ENCODE measurements at places on chromosomes 13 and 19.

GRCh38 chr13:85798556-85798955 lies 663 bp downstream of the SLITRK6 start:
- no peak for DNase-seq

DNA sequence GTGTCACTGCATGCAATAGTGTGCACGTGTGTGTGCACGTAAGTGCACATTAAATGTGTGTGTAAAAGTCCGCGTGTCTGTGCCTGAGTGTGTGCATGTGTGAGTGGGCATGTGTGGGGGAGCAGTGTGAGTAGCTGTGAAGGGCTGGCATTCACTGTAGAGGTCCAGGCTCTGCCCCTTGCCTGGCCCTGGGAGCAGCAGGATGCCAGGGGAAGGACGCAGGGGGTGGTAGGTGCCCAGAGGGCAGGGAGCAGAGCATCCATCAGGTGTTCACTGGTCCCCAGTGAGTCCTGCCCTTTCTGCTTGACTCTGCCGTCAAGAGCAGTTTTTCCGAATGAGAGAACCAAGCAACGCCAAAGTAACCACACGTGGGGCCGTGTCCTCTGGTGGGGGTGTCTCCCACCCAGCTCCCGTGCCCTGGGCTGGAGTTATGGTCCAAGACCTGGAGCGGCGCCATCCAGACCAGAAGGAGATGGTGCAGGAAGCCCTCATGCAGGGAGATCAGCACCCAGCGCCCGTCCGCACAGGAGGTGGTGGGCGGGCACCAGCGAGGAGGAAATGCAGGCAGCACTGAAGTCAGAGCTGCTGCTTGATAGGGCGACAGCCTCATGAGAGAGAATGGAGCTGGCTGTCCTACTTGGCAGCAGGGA lies 68.5 kb downstream of the TEX29 start:
- DNase-seq: no peak

DNA sequence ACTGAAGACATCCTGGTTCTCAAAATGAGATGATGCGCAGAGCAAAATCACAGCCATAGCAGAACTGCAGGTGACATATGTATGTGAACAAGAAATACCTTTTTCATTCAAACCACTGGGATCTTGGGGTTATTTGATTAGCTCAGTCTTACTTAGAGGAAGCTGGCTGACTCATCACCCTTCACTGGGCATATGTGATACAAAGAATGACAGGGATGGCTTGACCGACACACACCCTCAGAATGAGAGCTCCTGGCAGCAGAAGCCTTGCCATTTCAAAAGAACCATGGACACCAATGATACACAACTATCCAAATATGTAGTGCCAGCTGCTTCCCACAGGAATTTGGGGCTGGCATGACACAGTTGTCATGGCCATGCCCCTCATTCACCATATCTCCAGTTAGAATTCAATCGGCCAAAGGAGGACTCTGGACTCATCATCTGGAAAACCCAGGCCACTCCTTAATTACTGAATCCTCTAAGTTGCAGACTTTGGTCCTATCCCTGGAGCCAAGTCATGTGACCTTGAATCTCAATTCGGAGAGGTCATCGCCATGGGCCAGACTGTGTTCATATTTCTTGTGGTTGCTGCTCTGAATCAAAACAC lies 115.8 kb downstream of the KATNAL1 start:
- DNase-seq: peak; percentile 6

DNA sequence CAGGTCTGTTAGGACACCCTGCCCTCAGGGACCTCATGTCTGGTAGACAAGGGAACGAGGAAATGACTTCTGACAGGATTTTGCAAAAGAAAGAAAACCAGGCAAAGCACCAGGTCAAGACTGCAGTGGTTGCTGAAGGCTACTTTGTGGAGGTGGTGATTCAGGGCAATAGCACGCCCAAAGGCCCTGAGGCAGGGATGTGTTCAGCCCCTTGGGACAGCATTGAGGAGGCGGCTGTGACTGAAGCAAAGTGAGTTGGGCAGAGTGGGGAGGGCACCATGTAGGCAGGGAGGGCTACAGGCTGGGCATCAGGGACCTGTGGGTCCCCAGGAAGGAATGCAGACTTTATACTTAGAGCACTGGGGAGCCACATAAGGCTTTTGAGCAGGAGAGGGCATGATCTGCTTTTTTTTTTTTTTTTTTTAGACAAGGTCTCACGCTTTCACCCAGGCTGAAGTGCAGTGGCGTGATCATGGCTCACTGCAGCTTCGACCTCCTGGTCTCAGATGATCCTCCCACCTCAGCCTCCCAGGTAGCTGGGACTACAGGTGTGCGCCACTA lies 10.8 kb upstream of the HOMER3 start:
- DNase-seq: peak; percentile 13

- DNase-seq: no peak
Measured at GRCh38 chr19:50909240-50910070, 1.7 kb downstream of the KLK4 start.
